Hematopoietic multipotent progenitor cell treated with erythropoietin and hydrocortisone succinate and interleukin-3 and kit ligand, for 17 days (in vitro differentiated cells): ENCODE measurements at places on chromosomes 3 and 15.

- DNase-seq, result no peak
Observed at GRCh38 chr15:55863911-55864310, 121.0 kb upstream of the PRTG start.

GRCh38 chr3:149475451-149476060 is 1.1 kb downstream of the TM4SF4 start:
- no peak for DNase-seq

- DNase-seq, result no peak
Observed at GRCh38 chr3:160987982-160988964, 116.9 kb downstream of the B3GALNT1 start.

DNA sequence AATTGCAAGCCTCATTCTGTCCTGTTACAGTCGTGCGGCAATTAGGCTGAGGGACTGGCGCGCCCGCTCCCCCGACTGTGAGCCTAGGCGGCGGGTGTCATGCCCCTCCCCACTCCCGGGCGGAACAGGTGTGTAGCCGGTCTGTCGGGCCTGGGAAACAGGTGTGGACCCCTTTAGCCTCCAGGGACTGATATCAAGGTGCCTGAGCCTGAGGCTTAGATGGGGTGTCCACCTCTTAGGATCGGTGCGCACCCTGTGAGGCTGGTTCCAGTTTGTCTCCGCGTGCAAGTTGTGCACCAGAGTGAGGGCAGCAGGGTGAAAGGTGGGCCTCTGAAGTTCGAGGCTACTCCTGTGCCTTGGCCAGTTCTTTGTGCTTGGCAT is 686 bp downstream of the VPS8 start:
- DNase-seq, result no peak

- DNase-seq, result no peak
Observed at GRCh38 chr15:45548753-45549520, 26.4 kb upstream of the SLC30A4 start.

GRCh38 chr3:75906555-75907112 is 121.3 kb upstream of the ZNF717 start:
- DNase-seq, result no peak

DNA sequence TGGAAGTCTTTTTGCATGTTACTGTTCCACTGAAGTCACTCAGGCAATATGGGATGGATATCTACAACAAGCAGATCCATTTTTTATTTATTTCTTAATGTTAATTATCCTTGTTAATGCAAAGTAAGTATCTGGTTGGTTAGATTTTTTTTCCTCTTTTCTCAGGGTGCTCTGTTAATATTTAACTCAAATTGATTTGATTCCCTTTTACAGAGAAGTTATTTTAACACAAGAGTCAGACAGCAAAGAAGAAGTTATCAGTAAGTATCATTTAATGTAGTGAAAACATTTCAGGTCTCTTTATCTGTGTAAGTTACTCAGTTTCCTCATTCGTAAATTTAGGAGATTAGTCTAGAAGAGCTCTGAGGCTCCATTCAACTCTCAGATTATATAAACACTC is 34.3 kb downstream of the TBC1D23 start:
- no peak for DNase-seq

GRCh38 chr3:30353711-30354467 is 252.5 kb upstream of the TGFBR2 start:
- no peak for DNase-seq

GRCh38 chr15:27646531-27646930 is 452.6 kb downstream of the OCA2 start:
- DNase-seq, result no peak

DNA sequence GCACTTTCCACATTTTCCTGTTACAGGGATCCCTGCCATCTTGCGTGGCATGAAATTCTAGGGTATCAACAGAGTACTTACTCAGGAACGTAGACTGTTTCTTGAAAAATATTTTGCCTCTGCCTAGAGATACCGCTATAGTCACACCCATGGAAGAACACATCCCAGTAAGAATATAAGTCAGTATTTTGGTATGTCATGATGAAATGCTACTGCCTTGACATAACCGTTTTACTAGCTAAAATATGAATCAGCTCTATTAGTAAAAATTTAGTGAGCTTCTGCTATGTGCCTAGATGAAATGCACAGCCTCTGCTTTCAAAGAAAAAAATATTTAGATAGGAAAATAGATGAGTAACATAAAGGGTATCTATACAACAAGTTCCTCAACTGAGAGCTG is 276.4 kb downstream of the TBC1D5 start:
- no peak for DNase-seq

DNA sequence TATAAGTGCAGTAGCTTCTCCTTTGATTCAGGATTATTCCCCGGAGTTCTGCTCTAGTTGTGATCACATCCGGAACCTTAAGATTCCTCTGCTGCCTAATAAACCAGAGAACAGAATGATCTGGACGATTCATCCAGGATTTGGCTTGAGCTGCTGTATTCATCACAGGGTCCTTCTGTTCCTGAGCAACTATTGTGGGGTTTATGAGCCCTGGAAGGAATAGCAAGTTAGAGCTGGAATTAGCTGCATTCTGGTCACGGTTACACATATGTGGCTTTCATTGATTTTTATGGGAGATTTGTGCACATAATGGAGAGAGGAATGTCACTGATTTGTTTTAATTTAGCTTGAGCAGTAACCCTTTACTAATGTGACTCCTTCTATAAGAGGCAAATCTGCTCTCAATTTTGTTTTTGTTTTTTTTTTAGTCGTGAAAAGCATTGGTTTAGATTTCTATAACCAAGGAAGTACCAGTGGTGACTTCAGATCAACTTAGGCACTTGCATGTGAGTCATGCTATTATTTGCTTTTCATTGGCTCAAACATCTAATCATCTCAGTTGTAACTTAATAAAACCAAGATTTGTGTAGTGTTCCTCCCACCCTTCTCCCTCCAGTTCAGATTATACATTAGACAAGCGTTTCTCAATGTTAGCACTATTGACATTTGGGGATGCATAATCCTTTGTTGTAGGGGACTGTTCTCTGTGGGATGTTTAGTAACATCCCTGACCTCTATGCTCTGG is 148.5 kb downstream of the OTOL1 start:
- DNase-seq, result no peak

DNA sequence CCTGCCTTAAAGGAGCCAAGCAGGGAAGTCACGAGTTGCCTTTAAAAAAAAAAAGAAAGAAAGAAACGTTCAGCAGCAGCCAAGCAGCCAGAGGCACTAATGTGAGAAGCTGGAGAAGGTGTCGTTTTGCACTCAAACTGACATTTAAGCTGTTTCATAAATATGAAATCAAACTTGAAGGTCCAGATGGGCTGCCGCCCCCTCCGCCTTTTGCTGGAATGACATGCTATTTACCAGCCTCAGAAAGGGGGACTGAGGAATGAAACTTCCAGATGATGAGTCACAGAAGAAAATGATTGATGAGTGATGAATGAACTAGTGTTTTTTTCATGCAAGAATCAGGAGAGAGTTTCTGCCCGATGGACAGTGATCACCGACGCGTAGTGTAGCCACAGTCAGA is 396.8 kb downstream of the IGSF11 start:
- no peak for DNase-seq

DNA sequence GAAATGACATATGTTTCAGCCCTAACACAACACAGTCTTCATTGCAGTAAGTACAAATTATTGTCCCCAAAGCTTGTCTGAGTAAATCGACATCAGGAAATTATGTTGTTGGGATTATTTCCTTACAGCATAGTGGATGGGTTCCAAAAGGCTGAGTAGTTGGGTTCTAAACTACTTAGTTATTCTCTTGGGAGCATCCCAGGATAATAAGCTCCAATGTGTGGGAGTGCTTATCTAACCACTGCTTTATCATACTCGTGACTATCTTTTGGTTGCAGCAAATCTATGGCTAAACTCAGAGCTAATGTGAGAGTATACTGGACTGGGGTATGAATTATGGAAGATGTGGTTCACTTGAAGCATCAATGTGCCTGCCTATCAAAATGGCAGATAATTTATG is 128.5 kb downstream of the RBMS3 start:
- DNase-seq, result no peak

DNA sequence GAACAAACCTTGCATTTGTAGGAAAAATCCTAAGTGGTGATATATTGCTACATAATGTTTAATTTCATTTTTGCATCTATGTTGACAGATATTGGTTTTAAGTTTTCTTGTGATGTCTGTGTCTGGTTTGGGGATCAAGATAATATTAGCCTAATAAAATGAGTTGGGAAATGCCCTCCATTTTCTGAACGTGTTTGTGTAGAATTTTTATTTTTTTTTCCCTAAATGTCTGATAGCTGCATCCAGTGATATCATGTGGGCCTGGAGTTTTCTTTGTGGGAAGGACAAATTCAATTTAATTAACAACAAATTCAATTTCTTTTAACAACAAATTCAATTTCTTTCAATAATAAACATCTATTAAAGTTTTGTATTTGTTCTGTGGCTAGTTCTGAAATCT is 35.1 kb downstream of the NEDD4 start:
- no peak for DNase-seq

DNA sequence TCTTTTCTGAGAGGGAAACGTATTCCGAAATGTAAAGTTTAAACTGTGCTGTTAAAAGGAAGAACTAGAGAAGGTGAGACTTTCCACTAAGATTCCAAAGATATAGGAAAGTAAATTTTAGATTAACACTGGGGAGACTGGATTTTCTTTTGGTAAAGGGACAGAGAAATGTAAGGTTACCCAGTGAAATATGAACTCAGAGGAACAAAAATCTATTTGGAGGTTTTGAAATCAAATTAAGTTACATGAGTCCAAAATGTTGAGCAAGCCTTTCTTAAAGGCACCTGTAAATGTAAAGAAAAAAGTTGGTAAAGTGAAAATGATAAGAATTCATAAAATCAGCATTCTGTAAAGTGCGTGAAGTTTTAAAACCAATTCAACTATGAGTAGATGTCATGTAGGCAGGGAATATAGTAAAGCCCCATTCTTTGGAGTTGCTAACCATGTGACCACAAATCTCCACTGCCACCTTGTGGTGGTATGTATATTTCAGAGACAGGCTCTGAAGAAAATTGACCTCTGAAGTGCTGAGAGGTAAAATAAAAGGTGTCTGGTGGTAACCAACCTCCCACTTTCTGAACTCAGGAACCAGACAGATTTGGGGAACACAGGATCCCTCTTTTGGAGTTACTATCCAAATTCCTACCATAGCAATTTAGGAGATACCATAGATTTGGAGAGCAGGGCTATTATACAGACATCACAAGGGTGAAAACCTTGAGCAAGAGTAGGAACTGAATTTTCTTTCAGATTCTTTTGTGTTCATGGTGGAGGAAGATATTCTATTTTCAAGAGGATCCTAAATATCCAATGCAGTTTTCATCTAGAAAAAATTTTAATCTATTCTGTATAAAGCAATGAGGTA is 215.3 kb downstream of the ROBO2 start:
- DNase-seq, result no peak

GRCh38 chr3:153210146-153210545 is 48.1 kb downstream of the RAP2B start:
- no peak for DNase-seq

DNA sequence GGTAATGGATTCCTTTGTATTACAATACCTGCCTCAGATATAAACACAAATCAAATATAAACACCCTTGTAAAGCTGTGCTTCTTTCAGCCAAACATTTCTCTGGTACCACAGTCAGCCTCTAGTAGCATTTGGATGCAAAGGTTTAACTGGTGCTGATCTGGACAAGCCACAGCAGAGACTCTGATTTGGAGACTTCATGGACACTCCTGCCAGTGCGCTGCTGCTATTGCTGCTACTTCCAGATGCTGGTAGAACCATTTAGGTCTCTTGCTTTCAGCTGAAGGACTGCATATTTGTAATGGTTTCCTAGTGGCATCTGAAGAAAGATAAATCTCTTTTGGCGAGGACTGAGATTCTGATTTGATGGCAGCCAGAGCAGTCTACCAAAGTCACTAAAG is 36.9 kb downstream of the NCK1 start:
- no peak for DNase-seq

GRCh38 chr3:129117134-129117533 is 4.5 kb downstream of the RAB43 start:
- DNase-seq, result no peak

DNA sequence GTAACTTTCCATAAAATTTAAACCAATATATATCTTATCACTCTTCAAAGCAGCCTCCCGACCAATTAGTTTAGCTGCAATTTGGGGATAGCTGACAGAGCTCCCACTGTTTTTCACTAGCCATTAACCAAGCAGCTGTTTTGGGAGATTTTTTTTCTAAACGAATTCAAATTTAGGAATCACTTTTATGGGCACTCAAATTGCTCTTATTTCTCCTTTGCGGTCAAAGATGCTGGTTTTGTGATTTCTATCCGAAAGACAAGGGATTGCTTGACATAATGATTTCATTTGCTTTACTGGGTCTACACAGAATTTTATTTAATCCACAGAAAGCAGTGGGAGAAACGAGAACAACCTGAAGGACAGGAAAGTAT is 505.7 kb upstream of the IL12A start:
- DNase-seq, result no peak

DNA sequence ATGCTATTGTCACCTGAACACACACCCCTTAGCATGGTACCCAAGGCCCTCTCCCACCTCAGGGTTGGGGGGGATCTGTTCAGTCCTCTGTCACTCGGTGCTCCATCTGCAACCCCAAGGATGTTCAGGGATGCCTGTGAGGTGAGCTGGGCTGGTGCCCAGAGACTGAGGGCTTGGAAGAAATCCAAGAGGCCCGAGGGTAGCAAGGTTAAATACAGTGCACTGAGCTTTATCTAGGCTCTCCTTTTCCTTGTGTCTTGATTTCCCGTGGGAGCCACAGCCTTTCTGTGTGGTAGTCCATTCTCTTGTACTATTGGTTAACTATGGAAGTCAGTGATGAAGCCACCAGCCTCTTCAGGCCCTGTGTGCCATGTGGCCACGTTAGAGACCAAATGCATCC is 18.7 kb upstream of the WNT5A start:
- DNase-seq, result no peak

DNA sequence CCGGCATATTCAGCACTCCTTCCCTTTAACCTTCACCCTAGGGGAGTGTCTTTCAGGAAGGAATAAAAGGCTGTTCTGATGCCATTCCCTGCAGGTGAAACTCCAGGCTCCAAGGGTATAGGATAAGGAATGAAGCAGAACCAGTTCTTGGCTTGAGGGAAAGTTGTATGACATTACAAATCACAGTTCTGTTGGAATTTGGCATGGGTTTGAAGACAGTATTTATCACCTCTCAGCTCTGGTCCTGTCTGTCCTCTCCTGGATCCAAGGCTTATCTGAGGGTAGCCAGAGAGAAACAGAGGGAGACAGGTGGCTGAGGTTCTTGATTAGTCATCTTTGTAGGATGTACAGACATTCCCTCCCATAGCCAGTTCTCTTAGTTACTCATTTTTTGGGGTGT is 37.1 kb downstream of the RAB11A start:
- no peak for DNase-seq

DNA sequence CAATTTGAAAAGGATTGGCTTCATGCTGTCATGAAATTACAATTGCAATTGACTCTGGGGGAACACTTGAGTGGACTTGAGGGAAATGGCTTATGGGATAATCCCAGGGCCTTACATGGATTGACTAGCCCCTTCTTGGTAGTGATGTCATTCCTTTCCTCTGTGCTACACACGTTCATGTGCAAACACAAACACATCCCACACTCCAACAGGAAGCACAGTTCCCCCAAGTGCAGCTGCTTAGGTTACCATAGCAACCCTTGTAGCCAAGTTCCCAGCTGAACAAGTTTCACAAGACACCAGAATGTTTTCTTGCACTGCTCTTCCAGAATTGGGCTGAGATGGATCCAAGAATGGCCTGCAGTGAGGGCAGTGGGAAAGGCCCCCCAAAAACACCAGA is 217.0 kb downstream of the ZNF621 start:
- no peak for DNase-seq

GRCh38 chr3:130258532-130258952 is 86.9 kb upstream of the COL6A5 start:
- DNase-seq, result no peak
